ENCODE measurements at places on chromosomes 4 and X.

- DNase-seq = no peak
Measured at GRCh38 chr4:156598138-156598681, 373.4 kb downstream of the PDGFC start.

DNA sequence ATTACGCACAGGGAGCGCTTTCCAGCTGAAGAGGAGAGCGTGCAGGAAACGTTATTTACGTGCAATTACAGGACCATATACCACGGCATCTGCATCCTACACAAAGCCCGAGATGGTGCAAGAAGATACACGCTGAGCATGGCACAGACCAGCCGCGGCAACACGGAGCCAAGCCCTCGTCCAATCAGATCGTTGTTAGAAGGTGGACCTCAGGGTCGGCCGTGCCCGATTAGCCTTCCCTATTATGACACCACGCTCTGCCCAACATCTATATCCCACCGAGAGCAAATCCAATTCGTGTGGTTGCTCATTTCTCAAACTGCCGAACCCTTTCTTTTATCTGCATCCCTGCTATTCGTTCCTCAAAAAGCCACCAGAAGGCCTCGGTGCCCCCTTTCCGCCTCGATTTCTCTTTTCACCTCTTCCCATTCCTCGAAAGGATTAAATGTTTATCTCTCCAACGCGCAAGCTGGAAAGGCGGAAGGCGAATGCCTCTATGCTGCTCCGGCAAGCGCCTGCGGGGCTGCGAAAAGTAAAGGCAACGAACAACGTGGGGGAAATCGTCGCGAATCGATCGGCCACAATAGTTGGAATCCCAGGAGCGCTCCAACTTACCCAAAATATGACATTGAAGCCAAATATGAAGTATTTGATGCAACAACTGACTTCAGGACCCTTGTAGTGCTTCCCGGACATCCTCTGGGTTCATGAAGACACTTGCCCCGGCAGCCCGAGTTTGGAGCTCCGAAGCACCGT is 702 bp downstream of the TSPAN5 start:
- DNase-seq = peak; percentile 63

GRCh38 chr4:114684462-114684861 is 85.9 kb downstream of the UGT8 start:
- DNase-seq = no peak

DNA sequence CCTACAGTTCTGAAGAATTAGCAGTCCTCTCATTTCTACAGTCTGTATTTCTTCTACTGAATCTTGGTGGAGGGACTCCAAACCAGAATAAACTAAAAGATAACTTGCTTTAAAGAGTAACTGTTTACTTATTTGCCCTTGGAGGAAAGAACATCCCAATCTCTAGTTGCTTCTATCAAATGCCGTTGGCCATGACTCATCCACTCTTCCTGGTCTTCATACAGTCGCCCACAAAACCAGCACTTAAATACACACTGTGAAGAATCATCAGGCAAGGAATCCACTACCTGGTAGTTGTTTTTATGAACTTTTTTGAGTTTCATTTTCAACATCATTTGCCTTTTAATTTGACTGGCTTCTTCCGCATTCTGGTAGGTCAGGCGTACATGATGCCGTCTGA is 14.2 kb downstream of the ZNF518B start:
- no peak for DNase-seq

GRCh38 chrX:133191739-133192039 is 26.5 kb downstream of the TFDP3 start:
- no peak for DNase-seq

DNA sequence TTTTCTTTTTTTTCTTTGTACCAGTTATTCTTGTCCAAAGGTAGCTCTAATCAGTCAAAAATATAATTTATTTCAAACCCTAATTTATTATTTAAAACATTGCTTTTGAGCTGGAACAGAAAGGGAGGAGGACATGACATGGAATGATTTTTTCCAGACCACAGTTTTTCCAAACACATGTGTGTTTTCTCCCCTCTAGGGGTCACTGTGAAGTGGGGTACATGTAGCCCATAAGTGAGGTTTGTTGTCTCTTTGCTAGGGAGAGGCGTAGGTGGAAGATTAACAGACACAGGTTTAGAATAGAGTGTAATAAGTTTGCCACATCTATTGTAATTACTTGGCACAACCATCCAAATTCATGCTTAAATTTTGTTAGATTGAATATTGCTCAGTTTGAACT is 83.0 kb downstream of the TNIP2 start:
- DNase-seq = no peak

- no peak for DNase-seq
Measured at GRCh38 chr4:104500442-104500841, 5.7 kb upstream of the CXXC4 start.

DNA sequence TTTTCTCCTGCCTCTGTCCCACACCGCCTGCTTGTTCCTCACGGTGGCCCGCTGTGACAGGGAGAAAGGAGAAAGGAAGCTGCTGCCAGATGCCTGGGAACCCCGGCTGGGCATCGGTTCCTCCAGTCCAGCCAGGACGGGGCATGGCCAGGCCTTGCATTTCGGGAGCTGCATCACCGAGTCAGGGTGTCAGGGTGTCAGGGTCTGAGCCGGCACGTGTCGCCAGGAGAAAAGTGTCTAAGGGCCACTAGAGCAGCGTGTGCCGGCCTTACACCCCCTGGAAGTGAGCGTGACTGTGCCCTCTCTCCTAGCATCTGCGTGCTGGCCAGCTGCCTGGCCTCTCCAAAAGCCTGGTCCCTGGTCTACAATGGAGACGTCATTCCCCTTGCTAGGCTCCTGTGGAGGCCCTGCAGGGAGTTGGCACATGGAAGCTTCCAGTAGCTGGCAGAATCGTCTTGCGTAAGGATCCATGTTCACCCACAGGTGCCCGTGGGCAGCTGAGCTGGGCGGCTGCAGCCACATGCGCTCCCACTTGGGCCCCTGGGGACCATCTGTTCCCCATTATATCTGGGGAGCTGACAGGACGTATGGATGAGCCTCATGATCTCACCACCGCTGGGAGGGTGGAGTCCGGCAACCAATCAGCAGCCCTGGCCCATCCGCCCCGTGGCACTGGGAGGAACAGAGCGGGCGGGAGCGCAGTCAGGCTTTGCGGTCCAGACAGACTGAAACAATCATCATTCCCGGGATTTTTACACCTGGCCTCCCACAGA is 39.9 kb upstream of the HMX1 start:
- no peak for DNase-seq

GRCh38 chr4:116478343-116478742 is 607.0 kb downstream of the TRAM1L1 start:
- no peak for DNase-seq

DNA sequence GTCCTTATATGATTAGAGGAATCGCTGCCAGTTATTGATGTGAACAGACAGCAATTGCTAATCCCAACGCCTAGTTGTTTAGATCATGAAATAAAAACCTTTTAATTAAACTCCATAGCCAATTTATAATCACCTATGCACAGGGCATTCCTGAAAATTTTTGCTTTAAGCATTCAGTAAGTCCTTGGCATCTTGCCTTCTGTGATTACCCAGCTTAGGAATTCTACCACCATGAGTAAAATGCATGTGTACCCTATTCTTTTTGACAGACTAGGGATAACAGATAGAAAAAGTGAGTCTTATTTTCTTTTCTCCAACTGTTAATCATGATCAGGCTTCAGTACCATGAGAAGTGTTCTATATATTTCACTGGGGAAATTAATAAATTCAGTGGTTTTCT is 995.3 kb upstream of the GRIA3 start:
- DNase-seq = no peak

DNA sequence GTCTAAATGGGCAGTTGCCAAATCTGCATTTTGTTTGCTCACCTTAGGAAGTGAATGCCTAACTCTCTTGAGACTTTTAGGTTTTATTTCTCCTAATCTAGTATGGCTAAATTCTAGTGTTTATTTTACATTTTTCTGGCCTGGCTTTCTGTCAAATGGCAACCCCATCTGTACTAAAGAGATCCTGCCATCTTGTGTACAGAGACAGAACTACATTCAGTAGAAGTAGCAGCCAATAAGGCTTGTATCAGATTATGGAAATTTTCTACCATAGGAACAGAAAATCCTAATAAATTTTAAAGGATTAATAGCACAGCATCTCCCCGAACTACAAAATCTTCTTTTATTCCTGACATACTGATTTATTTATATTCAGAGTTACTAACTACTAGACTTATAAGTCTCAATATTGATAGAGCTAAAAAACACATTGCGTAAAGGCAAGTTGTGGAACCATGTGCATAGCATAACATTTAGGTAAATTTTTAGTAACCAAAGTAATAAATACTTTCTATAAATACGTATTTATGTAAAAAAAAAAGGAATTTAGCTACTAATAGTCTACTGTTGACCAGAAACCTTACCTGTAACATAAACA is 45.5 kb downstream of the TMEM144 start:
- DNase-seq = no peak

- no peak for DNase-seq
Measured at GRCh38 chrX:17183566-17183965, 191.4 kb upstream of the NHS start.

DNA sequence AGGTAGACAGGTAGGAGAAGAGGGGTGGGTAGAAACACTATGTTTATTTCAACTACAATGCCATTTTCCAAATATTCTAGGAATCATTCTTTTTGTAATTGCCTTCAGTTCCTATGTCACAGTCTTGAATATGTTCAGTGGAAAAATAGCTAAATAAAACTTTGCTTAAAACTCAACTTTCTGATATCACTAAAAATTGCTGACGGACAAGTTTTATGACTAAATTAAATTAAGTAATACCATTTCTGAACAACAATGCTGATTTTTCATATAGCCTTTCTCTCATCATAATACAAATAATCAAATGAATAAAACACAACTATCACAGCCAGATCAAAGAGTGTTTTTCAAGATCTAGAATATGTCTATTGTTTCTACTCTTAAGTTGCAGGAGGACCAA is 53.1 kb downstream of the TEC start:
- no peak for DNase-seq

DNA sequence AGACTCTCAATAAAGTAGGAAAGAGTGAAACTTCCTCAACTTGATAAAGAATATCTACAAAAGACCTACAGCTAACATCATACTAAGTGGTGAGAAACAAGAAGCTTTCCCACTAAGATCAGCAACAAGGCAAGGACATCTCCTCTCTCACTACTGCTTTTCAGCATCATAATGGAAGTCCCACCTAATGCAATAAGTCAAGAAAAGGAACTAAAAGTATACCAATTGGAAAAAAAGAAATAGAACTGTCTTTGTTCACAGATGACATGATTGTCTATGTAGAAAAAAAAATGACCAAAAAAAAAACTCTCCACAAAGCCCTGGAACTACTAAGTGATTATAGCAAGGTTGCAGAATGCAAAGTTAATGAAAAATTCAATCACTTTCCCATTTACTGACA is 25.1 kb upstream of the SH3RF1 start:
- no peak for DNase-seq

DNA sequence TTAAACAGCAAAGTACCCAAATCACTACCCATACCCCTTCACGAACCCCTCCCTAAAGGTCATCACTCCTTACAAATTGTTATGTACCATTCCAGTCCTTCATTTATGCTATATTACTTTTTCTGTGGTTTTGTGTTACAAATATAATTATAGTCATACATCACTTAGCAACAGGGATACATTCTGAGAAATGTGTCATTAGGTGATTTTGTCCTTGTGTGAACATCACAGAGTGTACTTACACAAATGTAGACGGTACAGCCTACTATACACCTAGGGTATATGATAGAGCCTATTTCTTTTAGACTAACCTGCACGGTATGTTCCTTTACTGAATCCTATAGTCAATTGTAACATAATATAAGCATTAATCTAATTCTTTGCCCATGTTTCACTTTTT is 61.9 kb downstream of the ASB9 start:
- no peak for DNase-seq

DNA sequence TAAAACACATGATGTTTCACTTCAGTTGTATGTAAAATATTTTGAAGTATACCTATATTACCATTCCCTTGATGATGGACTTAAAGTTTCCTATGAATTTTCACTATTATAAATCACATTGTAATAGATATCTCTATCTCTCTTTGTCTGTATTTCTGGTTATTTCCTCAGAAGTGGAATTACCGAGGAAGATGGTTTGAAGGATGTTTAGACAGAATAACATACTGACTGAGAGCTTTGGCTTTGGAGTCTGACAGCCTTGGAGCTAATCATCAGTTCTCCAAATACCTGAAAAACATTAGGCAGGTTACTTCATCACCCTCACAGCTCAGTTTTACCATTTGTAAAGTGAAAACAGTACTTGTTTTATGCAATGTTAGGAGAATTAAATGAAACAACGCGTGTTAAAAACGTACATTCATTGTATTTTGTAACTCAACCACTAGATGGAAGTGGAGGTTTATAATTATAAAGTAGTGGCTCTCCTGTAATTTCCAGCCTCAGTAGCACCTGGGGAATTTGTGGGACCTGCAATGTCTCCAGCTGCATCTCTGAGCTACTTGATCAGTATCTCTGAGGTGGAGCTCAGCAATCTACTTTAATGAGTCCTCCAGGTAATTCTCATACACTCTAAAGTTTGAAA is 14.3 kb downstream of the JCHAIN start:
- no peak for DNase-seq

DNA sequence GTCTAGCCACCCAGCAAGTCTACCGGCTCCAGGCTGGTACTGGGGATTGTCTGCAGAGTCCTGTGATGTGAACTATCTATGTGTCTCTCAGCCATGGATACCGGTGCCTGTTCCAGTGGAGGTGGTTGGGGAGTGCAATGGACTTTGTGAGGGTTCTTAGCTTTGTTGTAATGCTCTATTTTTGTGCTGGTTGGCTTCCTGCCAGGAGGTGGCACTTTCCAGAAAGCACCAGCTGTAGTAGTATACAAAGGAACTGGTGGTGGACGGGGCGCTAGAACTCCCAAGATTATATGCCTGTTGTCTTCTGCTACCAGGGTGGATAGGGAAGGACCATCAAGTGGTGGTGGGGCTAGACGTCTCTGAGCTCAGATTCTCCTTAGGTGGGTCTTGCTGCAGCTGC is 306.4 kb upstream of the POF1B start:
- no peak for DNase-seq

GRCh38 chrX:17475449-17476217 is 100.6 kb downstream of the NHS start:
- no peak for DNase-seq

DNA sequence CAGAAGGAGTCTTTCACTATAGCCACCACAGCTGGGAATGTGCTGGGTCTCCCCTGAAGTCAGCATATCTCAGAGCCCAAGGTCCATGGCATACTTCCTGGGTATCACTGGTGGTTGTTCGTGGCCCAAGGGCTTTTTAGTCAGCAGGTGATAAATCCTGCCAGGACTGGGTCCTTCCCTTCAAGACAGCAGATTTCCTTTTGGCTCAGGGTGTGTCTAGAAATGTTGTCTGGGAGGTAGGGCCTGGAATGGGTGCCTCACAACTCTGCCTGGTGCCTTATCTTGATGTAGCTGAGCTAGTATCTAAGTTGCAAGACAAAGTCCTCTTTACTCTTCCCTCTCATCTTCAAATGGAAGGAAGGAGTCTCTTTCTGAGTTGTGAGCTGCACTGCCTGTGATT is 102.4 kb upstream of the TMLHE start:
- DNase-seq = no peak

- no peak for DNase-seq
Measured at GRCh38 chr4:187449702-187450101, 545.9 kb upstream of the ZFP42 start.

- no peak for DNase-seq
Measured at GRCh38 chrX:19776753-19777152, 110.6 kb downstream of the SH3KBP1 start.
